ENCODE measurements at places on chromosomes 12 and 14. TPM values are rescaled to one million over a fixed set of nuclear protein-coding genes. Genes with fewer than 3 reads are reported as not detected.
A peak's percentile ranks its signal among the peaks of the same experiment; 100 is the strongest.

DNA sequence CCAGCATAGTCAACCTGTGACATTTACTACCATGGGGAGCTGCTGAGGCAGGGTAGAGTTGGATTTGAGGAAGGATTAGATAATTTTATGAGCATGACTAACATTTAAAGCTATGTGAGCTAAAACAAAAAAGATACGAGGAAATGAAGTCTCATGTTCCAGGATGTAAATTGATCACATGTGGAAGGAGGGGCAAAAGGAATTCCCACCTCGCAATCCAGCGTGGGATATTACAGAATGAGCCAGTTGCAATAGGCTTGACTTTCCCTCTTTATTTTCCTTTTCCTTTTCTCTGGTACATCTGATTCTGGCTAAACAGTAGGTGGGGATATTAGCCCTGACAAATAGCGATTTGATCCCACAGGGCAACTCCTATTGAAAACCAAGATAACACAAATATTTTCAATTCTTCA, 214.9 kb upstream of the HMGA2 start:
- peaks cover 4% of the 10 kb centered on the region for H3K27me3 ChIP-seq
- peaks cover 47% of the 10 kb centered on the region for H3K36me3 ChIP-seq
- H3K4me3 ChIP-seq: peak overlapping the region; percentile 55
- peaks cover 100% of the 10 kb centered on the region for H3K4me1 ChIP-seq
- peak overlapping the region; percentile 87 for H3K27ac ChIP-seq

DNA sequence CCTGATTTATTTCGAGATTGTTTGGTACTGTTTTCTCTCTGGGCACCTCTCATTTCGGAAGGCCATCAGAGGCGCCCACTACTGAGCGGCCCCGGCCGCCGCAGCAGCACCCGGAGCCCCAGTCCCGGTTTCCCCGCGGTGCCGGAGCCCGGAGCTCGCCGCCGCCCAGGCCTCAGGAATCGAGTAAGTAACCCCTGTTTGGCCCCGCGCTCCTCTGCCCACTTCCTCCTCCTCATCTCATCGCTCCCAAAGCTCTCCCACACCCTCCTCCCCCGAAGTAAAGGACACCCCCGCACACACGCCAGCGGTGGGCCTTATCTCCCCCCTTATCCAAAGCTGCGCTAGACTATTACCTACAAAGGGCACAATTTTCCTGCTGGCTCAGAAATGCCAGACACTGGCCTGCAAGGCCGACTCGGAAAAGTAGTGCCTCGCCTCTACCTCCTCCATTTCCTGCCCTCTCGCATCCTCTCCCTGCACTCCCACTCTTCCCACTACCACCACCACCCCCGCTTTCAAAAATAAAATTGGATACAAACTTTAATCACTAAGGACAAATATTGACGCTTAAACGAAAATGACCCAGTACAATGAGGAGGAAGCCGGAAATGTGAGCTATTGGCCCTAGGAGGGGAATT, 637 bp upstream of the FOXG1 start:
- DNase-seq: no peak
- no peaks in the 10 kb centered on the region for H3K36me3 ChIP-seq
- H3K4me1 ChIP-seq: peaks cover 20% of the 10 kb centered on the region
- peak overlapping the region; percentile 71 for H3K4me3 ChIP-seq
- peaks cover 60% of the 10 kb centered on the region for H3K27me3 ChIP-seq

GRCh38 chr12:77727442-77728001, 103.2 kb upstream of the NAV3 start:
- H3K27ac ChIP-seq: no peak overlapping the region
- no peaks in the 10 kb centered on the region for H3K27me3 ChIP-seq
- H3K4me3 ChIP-seq: no peak overlapping the region
- H3K4me1 ChIP-seq: peaks cover 50% of the 10 kb centered on the region
- H3K36me3 ChIP-seq: 0 out of 2 replicates have a peak, but pooled peaks cover 8% of the 10 kb centered on the region

The TSHR gene
- total RNA-seq: not detected

The MEG3 gene
- 246 TPM for total RNA-seq

All from HFFc6 (cell line).